ENCODE measurements at places on chromosomes 6 and 20. TPM values are rescaled to one million over a fixed set of nuclear protein-coding genes. Genes with fewer than 3 reads are reported as not detected.

GRCh38 chr6:148324297-148324985 is 18.2 kb upstream of the SASH1 start:
- DNase-seq = no peak

OR2W1 gene
- polyA plus RNA-seq = not detected

DNA sequence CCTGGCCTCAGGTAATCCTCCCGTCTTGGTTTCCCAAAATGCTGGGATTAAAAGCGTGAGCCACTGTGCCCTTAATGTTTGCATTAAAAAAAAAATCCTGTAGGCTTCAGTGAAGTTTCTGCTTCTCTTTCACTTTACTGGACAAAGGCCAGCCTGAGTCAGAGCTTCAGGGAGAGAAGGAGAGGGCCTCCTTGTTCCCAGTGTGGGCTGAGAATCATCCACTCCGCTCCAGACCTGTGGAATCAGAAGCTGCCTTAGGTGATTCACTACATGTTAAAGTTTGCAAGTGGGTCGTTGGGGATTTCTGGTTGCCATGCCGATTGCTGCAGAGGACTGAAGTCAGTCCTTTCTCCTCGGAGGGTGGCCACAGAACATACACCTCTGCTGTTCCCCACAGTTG is 113.3 kb upstream of the EEF1E1 start:
- DNase-seq = no peak

BHLHE23 gene
- not detected for polyA plus RNA-seq

GRCh38 chr6:85081102-85081501 is 316.7 kb upstream of the TBX18 start:
- DNase-seq = no peak

GRCh38 chr6:168132531-168133167 is 53.6 kb upstream of the FRMD1 start:
- DNase-seq = no peak

- DNase-seq = no peak
These were observed 69.4 kb downstream of the LAMA4 start for GRCh38 chr6:112184951-112185350.

SESN1 gene
- 8.3 TPM for polyA plus RNA-seq

RIPPLY2 gene
- polyA plus RNA-seq = not detected

DNA sequence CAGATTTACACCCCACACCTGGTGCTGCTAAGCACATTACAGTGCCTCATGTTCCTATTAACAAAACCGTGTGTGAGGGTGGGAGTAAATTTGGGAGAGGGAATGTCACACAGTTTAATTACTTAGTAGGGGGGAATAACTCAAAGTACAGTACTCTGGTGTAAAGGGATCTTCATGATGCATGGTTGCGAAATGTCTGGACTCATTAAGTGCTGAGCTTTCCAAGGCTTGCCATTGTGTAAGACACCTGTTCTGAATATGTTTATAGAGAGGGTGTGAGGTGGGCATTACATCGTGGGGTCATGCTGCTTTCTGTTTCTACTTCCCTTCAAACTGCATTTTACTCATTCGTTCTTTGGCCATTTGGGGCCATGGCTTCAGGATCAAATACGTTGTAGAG is 181.2 kb downstream of the ADGRG6 start:
- no peak for DNase-seq

- no peak for DNase-seq
These were observed 201.8 kb downstream of the GRIK2 start for GRCh38 chr6:101595276-101595675.

DNA sequence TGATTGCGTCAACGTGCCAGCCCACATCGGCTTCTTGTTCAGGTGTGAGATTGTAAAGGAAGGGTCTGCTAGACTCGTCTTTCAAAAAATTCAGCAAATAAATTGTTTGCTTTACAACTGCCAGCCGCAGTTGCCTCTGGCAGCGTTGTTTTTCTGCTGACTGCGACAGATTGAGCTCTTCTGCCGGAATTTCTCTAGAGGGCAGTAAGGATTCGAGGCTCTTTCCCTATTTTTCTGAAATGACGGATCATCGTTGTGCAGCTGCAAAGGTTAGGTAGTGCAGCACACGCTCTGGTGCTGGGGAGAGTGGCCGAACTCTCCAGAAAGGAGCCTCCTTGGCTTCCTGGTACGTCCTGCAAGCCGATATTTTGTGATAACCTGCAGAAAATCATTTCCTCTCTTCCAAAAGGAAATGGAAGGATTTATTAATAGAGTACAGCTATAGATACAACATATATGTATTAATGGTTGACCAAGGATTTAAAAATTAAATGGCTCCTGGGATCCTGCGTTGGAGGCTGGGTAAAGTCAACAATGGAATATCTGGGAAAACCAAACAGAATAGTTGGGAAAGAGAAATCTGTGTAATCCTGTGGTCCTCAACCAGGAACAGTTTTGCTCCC is 121.9 kb upstream of the ZFP64 start:
- no peak for DNase-seq

- no peak for DNase-seq
These were observed 160.0 kb downstream of the PKHD1 start for GRCh38 chr6:51927450-51927849.

NELFE gene
- 100 TPM for polyA plus RNA-seq

SSTR4 gene
- polyA plus RNA-seq = not detected

CALHM6 gene
- polyA plus RNA-seq = 3.4 TPM

GPR6 gene
- not detected for polyA plus RNA-seq

Measured in GM12878 (cell line).